ENCODE measurements at places on chromosomes 13 and 19.

GRCh38 chr13:63944911-63945310 is 2529.3 kb upstream of the PCDH20 start:
- DNase-seq = no peak

DNA sequence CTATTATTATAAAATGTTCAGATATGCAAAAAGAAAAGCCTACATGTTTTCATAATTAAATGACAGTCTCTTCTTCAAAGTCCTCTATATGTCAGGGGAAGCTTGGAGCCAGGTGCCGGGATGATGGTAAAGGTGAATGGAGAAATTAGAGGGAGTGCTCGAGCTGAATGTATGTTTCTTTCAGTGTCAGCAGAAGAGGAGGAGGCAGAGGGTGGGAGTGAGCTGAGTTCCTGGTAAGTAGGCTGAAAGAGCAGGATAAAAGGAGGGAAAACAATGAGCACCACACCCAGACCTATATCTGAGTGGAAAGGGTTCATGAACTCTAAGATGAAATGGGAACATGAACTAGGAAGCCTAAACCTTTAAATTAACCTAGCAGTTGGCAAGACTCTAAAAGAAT is 307.6 kb upstream of the NBEA start:
- DNase-seq = no peak

DNA sequence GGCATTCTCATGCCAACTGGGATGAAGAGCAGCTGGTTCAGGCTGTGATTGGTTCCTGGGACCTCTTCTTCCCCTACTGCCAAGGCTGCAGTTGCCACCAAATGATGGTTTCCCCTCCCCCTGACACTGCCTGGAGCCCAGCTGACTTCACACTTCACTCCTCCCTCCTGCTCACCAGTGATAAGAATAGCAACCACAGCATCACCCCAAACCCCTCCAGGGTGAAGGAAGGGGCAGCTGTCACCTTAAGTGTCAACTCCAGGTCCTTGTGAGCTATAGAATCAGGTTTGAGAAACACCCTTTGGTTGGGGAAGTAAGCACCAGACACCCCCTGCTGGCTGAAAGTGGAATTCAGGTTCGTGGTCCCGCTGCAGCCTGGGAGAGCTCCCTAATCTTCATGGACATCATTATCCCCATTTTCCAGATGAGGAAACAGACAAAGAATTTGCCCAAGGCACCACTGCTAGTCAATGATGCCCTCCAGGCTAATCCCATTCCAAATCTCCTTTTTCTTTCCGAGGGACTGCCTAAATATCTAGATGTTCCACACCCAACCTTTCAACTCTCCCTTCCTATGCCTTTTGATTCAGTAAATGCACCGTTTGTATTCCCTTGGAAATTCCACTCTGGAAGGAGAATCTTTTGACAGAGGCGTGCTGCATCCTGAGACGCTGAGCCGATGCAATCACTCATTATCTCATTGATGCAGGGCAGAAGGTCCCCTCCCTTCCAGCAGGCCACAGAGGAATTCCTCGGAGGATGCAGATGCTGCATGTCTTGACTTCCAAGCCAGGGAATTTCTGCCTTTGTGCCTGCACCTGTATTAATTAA is 50.6 kb upstream of the UQCRFS1 start:
- DNase-seq = peak; percentile 62

- no peak for DNase-seq
Observed at GRCh38 chr13:110224519-110224918, 82.4 kb downstream of the COL4A1 start.

GRCh38 chr13:89150362-89150761 is 1479.2 kb downstream of the SLITRK5 start:
- DNase-seq = no peak

DNA sequence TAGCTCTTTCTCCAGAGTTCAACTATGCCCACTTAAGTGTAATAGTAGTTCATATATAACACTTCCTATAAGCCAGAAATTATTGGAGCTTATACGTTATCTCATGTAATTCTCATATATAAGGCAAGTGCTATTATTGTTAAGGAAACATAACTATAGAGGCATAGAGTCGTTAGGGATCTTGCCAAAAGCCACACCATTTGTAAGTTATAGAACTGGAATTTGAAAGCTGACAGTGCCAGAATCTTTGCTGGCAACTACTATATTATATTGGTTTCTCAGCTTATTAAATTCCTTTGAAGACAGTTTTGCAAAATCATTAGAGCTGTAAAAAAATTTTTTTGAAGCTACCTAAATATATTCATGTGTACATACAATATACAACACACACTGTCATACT is 51.0 kb upstream of the MBNL2 start:
- DNase-seq = no peak

GRCh38 chr13:50167224-50167947 is 152.1 kb downstream of the KCNRG start:
- no peak for DNase-seq

DNA sequence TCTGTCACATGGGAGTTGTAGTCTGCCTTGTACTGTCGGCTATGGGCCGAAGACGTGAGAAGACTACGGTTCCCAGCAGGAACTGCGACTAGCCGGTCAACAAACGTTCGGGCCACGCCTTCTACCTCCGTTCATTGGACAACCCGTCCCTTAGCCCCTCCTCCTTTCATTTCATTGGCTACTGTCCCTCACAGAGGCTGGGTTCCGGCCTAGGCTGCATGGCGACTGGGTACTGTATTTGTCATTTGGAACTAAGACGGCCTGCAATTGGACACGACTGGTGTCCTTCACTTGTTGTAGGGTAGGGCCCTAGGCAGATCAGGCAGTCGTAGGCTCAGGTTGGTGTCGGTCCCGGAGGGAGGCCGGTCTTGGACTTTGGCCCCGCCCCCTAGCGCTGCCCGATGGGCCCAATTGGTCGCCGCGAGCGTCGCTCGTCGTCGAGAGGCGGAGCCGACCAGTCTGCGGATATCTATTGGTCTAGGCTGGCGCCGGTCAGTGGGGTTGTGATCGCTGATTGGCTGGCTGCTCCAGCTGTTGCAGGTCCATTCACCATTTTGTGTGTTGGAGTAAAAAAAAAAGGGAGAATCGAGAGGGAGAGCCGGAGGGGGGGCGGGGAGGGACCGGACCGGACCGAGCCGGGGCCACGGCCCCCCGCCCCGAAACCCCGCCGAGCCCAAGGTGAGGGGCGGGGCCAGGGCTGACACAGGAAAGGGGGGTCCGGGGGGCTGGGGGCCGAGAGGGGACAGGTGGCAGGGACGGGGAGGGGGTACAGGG is at the start of gene CIC:
TSS of gene CIC (plus strand) at position 549 of the 774 bp plus-strand sequence. CDS start 2,532 bp downstream, outside the sequence.
- peak; percentile 100 for DNase-seq

All from neuronal stem cell (in vitro differentiated cells).